ENCODE measurements at places on chromosomes 1 and 21.
A peak's percentile ranks its signal among the peaks of the same experiment; 100 is the strongest.

DNA sequence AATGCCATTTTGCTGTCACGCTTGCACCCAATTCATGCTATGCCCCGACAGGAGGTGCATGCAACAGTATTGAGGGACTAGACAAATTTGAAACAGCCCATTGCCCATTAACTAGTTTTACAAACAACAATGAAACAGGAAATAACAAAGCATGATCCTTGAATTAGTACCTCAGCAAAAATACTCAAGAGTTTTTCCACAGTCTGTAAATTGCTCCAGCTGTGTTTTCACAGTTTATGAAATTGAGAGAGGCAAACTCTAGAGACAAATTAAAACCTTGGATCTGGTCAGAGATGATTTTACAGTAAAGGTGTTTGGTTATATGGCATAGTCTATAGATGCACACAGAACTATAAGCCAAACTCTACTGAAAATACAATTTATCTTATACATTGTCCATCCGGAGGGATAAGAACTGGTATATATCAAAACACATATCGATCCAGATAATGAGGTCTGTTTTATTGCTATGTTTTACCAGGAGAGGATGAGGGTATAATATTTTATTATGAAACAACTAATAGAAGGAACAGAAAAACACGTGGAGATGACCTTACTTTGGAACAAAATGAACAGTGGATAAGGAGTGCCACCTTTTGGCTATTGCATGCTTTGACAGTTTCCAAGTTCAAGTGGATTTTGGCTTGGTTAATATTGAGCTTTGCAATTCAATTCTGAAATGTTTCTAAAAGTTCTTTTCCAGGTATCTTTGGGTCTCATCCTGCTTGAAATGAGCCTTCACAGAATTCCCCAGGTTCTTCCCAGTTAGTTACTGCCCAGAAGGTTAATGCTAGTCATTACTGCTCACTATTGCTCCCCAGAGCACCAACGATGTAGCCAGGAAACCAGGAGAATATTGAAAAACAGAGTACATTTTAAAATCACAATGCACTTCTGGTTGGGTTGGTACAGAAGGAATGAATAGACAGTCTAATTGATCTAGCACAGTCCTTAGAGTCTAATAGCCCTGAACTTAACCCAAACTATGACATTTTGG lies 45.7 kb downstream of the ZC3H11B start:
- DNase-seq: peak; percentile 53

DNA sequence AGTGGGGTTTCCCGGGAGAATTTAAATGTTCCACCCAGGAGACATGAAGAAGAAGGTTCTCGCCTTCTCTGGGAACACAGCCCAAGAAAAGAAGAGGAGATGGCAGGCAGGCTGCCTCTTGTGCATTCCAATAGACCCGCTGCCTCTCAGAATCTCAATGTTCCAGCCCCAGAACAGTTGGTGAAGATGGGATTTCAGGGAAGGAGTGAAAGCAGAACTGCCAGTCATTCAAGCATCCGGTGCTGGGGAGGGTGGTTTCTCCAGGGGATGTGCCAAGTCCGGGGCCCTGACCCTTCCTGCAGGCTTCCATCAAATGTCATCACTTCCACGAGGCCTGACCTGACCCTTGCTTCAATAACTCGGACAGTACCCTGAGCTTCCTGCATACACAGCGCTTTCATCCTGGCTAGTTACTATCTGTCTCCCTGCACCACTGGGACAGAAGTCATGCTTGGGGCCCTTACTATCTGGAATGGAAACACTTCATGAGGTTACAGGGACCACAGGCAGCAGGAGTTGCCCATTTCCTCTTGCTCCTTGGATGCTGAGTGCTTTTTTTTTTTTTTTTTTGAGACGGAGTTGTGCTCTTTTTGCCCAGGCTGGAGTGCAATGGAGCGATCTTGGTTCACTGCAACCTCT lies 386.6 kb upstream of the POU3F1 start:
- no peak for DNase-seq

GRCh38 chr1:188991221-188991930 lies 1486.3 kb downstream of the BRINP3 start:
- DNase-seq: no peak

DNA sequence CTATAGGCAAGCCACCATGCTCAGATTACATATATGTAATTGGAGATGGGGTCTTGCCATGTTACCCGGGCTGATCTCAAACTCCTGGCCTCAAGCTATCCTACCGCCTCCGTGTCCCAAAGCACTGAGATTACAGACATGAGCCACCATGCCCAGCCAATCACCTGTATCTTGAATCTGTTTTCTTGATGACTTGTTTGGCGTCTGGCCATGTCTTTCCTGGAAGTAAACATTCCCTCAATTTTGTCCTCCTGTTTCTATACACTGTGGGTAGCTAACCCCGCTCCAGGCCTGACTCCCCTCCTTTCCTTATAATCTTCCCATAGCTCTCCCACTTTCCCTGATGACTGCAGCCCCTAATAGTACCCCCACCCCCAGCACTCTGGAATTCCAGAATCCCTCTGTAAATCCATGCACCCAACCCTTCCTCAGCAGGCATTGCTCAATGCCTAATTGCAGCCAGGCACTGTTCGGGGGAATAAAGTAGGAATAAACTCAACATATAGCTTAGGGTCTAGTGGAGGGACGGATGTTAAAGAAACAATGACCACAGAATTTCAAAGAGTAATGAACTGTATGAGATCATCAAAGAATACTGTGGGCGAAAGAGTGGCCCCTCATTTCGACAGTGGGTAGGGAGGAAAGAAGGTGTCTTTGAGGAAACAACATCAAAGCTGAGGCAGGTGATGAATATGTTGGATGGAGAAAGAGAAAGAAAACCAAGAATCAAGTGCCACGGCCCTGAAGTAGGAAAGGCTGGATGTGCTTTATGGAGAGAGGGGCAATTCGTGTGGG lies 161.5 kb downstream of the ADSS2 start:
- no peak for DNase-seq

DNA sequence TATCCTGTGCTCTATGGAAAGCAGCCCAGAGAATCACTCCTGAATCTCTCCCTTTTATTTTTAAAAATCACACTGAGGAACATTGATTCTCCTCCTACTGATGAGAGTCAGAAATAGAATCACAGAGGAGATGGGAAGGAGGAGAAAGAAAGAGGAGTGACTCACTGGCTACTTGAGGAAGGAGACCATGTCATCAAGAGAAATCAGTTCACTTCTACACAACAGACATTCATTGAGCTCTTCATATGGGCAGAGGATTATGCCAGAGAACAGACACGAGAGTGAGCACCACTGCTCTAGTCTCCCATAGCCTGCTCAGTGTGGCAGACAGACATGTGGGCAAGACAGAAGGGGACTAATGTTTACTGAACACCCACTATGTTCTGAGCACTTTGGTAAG lies 44.2 kb downstream of the RAB3B start:
- DNase-seq: no peak

DNA sequence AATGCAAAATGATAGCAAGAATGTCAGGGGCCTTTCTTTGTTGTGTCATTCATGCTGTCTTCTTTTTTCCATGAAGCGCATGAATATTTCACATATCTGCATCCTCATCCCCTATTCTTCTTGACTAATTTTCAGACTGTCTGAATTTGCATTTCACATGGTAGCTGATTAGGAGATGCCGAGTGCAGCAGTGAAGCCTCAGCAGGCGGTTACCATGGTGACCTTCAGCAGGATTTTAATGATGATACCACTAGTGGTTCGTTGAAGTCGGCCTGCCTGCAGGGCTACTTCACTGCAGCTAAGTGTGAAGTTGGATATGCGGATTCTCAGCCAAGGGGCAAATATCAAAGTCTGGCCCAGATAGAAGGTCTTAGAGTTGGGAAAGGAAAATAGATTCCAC lies 141.8 kb downstream of the NEK7 start:
- DNase-seq: no peak

GRCh38 chr1:168799927-168800605 lies 71.1 kb upstream of the DPT start:
- DNase-seq: no peak

DNA sequence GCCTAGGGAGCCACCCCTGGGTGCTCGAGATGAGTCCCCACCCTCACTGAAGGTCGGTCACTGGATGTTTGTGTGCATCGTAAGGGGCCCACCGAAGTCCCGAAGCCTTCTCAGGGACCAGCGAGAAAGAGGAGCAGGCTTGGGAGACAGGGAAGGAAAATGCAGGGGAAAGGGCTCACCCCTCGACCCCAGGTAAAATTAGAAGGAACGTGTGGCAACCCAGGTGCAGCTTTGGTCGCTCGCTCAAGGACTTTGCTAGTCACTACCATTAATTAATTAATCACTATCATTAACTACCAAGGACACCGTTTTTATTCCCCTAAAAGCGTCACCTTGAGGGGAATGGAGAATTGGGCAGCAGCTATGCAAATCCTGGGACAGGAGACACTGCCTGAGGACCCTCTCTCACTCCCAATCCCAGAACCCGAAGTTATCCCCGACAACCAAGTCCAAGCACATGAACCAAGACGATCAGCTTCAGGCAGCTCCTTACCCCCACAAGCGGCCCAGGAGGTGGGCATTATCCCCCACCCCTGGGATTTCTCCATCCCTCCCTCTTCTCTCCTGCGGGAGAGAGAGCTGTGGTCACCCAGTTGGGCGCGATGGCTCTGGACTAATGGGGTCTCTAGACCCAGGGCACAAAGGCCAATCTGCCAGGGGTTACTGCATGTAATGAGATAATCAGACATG lies 4.2 kb upstream of the SIM2 start:
- DNase-seq: no peak

- DNase-seq: no peak
Measured at GRCh38 chr1:25098717-25099116, 133.6 kb downstream of the SYF2 start.

GRCh38 chr1:14323568-14324247 lies 274.8 kb upstream of the KAZN start:
- no peak for DNase-seq

GRCh38 chr1:58857680-58858673 lies 74.1 kb upstream of the JUN start:
- no peak for DNase-seq

- no peak for DNase-seq
Measured at GRCh38 chr1:84246213-84246612, 55.3 kb upstream of the SAMD13 start.

DNA sequence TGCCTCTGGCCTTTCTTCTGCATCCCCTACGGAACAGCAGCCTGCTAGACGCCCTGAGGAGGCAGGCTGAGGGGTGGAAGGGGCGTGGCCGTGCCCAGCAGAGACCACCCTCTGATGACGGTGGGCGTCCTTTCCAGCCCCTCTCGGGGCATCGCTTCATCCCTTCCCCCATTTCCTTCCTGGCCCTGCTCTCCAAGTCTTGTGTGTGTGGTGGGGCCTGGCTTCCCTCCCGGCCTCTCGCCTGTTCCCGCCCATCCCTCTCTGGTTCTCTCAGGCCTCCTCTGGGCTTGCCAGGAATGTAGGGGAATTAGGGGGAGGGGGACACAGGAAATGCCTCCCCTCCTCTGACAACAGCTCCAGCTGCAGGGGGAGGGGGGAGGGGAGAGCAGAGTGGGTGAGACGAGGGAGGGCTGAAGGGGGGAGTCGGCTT lies 51.1 kb downstream of the SKI start:
- DNase-seq: no peak

DNA sequence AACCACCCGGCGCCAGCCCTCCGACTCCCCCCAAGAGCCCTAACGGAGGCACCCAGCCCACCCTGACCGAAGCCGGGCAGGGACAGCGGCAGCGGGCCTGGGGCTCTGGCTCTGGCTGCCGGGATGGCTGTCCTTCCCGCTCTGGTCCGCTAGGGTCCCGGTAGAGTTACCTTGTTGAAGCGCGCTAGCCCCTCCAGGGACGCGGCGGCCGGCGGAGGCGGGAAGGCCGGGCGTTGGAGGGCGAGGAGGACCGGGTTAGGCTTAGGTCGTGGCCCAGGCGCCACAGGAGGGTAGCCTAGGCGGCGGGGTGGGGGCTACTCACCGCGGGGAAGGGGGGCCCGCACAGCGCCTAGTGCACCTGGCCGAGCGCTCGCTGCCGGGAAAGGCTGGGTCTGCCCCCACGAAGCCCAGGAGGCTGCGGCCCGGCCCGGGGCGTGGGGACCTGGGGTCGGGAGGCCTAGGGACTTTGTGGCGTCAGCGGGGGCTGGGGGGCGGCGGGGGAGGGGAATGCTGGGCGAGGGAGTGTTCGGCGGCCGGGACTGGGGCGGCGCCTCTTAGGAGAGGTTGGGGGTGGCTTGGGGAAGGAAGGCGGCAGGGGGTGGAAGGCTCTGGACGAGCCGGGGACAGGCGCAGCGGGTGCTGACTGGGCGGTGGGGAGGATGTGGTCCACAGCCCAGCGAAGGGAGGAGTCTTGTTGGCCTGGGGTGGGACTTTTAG lies at the start of gene TRIM17:
Gene TRIM17 (minus strand): TSS at position 645 of the 717 bp plus-strand sequence. CDS start 1,789 bp downstream, outside the sequence.
- DNase-seq: no peak

DNA sequence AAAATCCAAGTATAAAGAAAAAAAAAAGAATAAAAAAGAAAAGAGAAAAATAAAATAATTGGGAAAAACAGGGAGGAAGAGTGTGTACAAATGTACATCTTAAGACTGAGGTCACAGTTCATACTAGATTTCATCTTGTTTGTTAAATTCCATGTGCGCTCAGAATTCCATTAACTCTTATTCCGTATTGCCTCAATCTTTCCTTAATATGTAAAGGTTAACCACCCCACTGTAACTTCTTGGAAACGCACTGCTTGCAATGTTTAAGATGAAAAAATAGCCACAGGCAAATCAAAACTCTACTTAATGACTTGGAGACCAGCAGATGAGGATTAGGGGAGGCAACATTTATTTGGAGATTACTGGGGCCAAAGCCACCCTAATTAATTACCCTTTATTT lies 23.9 kb upstream of the KCNE1 start:
- DNase-seq: no peak

DNA sequence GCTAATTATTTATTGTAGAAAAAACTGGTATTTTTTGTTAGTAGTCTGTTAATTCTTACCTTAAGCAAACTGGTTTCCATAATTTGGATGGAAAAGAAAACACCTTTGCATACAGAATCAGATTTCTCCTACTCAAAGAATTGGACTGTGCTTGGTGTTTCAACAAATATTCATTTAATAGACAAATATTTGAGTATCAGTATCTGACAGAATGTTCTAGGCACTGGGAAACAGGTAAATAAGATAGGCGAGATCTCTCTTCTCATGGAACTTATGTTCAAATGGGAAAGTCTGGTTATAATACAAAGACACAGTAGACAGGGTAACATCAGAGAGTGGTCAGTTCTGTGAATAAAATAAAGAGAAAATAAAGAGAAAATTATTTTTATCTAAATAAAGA lies 119.9 kb downstream of the NOS1AP start:
- DNase-seq: no peak

GRCh38 chr1:218521414-218522169 lies 176.5 kb downstream of the TGFB2 start:
- peak; percentile 55 for DNase-seq

- DNase-seq: no peak
Measured at GRCh38 chr1:54312796-54313316, 93.3 kb downstream of the SSBP3 start.
